ENCODE measurements at places on chromosomes 7 and 10.

- no peak for DNase-seq
Observed at GRCh38 chr7:37642028-37642540, 41.5 kb upstream of the GPR141 start.

DNA sequence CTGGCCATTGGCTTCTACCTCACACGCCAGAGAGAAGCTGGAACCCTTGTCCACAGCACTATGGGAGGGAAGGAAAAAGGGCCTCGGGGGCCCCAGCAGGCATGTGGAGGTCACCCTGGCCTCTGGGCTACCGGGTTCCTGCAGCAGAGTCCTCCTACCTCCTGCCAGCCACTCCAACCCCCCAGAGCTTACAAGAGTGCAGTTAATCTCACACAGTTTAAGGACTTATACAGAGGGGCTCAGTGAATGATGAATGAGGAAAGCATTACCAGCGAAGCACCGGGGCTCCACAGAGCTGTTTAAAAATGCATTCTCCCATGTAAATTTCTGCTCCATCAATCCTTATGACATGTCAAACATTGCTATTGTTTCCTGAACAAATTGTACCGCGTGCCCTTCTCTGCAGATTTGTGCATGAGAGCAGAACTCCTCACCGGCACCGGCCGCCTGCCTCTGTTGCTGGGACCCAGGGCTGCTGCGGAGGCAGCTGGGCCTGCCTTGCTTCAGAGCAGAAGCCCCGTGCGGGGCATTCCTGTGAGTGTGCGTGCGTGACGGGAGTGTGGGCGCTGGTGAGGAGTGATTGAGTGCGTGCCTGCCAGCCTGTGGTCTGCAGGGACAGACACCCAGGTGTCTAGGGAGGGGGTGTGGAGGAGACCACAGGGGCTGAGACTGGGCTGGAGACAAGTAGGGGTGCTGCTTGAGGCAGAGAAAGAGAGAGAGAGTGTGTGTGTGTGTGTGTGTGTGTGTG is 52.8 kb downstream of the C10orf105 start:
- no peak for DNase-seq

DNA sequence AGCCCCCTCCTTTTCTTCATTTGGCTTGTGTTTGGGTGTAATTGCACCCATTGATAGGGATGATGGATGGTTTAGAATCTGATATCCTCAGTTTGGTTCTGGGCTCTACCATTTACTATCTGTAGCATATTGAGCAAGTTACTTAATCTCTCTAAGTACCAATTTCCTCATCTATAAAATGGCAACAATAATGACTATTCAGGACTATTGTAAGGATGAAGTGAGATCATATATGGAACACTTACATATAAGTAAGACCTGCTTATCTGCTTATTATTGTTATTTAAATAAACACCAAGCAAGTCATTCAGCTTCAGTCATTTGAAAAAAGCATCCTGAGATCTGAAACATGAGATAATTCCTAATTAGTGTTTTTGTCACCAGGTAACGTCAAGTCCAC is 127.0 kb downstream of the SEC23IP start:
- DNase-seq = no peak

GRCh38 chr7:116807011-116807560 is 55.3 kb upstream of the CAPZA2 start:
- no peak for DNase-seq

GRCh38 chr10:131142517-131143380 is 168.8 kb downstream of the TCERG1L start:
- DNase-seq = no peak

DNA sequence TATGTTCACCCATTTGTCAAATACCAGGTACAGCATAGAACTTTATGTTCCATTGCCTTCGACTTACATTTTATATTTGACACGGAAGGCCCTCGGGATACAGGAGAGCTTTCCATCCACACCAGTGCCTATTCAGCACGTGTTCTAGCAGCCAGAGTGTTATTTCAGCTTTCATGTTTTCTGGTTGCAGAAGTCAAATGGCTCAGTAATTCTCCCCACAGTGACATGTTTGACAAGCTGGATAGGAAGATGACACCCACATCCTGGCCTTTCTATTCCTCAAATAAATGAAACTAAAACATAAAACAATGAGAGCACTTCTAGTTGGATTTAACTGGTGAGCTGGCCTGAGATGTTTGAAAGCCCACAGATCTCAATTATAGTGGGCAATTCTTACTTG is 173.4 kb downstream of the SORCS1 start:
- DNase-seq = no peak

DNA sequence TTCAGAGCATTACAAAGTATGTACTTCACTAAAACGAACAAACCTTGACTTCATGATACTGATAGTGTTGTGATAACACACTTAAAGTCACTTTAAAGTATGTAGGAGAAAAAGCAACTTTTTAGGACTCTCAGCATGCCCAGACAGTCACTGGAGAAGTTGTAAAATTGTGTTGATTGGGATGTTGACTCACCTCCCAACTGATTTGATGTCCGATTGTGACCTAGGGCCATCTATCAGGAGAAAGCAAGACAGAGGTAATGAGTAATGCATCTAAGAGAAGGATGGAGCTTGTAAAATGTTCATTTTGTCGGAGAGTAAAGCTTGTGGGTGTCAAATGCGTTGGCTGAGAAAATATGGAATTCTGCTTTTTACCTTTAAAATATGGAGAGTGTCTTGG is 135.4 kb upstream of the SEMA3D start:
- DNase-seq = no peak

GRCh38 chr7:16531707-16532106 is 5.1 kb downstream of the LRRC72 start:
- DNase-seq = no peak

DNA sequence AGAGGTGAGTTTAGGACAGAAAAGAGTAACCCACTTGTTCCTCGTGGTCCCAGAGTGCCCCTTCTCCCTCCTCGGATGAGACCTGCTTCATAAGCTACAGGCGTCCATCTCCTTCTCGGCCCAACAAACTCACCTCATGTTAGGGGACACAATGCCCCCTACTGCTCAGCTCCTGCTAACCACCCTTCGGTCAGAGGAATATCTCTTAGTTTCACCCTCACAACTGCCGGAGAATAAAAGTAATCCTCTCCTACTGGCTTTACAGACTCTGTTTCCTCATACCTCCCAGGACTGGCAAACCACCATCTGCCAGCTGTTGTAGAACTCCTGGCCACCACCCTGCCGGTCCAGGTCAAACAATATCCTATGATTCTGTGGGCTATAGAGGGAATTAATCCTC is 3.2 kb downstream of the AKR1B15 start:
- DNase-seq = no peak

DNA sequence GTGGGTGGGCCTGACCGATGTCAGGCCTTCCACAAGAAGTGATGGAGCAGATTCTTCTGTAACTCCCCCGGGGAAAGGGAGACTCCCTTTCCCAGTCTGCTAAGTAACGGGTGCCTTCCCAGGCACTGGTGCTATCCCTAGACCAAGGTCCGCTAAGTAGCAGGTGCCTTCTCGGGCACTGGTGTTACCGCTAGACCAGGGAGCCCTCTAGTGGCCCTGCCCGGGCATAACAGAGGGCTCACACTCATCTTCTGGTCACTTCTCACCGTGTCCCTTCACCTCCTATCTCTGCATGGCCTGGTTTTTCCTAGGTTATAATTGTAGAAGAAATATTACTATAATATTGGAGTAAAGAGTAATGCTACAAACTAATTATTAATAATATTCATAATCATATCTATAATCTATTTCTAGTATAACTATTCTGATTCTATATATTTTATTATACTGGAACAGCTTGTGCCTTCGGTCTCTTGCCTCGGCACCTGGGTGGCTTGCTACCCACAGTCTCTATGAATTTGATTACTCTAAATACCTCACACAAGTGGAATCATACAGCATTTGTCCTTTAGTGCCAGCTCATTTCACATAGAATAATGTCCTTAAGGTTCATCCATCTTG is 1378.7 kb downstream of the XPNPEP1 start:
- DNase-seq = no peak

GRCh38 chr10:79331226-79331625 is 16.0 kb upstream of the PPIF start:
- DNase-seq = no peak

GRCh38 chr10:84825330-84825729 is 496.9 kb downstream of the CCSER2 start:
- no peak for DNase-seq

- DNase-seq = no peak
Observed at GRCh38 chr10:18368273-18368672, 228.0 kb downstream of the CACNB2 start.

DNA sequence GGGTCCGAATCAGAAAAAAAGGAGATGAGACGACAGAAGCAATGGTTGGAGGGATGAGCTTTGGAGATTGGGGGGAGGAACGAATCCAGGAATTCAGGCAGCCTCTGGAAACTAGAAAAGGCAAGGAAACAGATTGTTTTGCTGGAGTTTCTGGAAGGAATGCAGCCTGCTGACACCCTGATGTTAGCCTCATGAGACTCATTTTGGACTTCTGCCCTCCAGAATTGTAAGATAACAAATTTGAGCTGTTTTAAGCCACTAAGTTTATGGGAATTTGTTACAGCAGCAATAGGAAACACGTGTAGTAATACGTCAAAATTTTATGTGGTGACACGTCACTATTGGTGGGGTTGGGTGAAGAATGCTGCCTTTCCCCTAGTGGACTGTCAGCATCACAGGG is 25.6 kb upstream of the NPS start:
- no peak for DNase-seq

DNA sequence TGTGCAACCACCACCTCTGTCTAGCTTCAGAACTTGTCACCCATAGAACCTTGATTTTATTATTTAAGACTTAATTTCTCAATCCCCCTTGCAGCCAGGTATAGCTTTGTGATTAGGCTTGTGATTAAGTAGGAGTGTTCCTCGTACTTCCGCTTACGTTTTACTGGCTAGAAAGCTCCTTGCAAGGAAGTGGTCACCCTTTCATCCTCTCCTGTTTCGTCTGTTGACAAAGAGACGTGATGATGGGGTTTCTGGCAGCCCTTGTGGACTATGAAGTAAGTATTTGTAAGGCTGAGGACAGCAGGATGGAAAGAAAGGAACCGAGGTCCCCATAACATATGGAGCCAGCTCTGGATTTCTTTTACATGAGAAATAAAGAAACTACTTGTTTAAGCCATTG is 86.5 kb upstream of the KDM7A start:
- no peak for DNase-seq

DNA sequence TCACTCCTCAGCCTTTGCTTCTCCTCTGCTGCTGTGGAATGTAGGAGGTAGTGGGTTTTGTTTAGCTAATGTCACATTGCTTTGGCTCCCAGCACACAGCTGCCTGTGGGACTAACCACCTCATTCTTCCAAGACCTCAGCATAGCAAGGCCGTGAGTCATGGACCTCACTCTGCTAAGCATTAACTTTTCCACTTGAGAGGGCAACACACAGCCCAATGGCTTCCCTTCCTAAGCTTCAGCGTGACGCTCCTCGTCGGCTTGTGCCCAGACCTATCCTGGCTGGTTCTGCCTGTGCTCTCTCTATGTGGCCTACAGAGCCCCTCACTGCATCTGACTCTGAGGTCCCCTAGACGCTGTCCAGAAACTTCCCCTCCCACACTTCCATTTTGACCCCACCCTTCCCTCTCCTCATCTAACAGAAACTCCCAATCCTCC is 23.3 kb downstream of the MYOF start:
- DNase-seq = no peak

- DNase-seq = no peak
Observed at GRCh38 chr10:112535531-112535951, 88.5 kb downstream of the VTI1A start.

DNA sequence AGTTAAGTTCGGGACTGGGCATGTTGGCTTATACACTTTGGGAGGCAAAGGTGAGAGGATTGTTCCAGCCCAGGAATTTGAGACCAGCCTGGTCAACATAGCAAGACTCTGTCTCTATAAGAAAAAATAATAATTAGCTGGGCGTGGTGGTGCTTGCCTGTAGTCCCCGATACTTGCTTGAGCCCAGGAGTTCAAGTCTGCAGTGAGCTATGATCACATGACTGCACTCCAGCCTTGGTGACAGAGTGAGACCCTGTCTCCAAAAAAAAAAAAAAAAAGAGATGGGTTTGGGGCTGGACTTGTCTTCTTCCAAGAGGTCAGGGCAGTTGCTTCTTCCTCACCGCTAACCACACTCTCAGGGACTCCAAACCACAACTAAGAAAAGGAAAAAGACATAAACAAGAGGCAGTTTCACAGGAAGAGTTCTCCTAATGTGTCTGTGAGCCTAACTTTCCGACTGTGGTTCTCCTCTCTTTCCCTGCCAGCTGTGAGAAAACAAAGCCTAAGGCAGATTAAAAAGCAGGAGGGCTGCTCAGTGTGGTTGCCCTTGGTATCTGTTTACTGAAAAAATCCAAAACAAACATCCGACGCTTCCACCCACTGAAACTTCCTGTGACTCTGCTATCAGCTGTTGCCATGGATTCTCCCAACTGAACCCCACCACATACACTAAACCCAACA is 2.4 kb upstream of the SERPINE1 start:
- no peak for DNase-seq

- no peak for DNase-seq
Observed at GRCh38 chr7:93279541-93279940, 47.4 kb downstream of the VPS50 start.

DNA sequence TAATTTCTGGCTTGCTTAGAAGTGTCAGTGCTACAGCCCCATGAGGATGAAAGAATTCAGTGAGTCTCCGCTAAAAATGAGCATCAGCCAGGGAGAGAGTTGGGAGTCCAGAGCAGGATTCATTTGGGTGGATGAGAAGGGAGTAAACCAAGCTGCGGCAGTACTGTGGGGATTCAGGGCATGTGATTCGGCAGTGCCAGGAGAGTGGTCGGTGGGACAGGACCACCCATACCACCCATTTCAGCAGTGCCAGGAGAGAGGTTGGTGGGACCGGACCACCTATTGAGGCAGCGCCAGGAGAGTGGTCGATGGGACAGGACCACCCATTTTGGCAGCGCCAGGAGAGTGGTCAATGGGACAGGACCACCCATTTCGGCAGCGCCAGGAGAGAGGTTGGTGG is 144.2 kb downstream of the CELF2 start:
- DNase-seq = no peak

Data from stimulated activated CD8-positive, alpha-beta memory T cell treated with anti-CD3 and anti-CD28 coated beads, Interleukin-4, amount 100 ng/mL, for 1 hour (primary cell).